ENCODE measurements at places on chromosomes 5 and 9.

GRCh38 chr5:855771-856530 is 5.2 kb upstream of the ZDHHC11 start:
- DNase-seq, result no peak

DNA sequence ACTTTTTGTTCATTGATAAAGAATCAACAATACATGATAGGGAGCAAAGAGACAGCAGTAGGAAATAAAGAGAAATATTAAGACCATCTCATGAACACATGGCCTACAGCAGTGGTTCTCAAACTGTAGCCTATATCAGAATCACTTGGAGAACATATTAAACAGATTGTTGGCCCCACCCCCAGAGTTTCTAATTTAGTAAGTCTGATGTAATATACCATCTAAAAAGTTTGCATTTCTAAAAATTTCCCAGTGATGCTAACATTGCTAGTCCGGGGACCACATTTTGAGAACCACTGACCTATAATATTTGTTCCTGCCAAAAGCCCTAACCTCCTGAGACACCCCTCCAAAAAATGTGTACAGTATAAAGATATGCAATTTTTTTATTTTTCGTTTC is 306.2 kb upstream of the NREP start:
- no peak for DNase-seq

DNA sequence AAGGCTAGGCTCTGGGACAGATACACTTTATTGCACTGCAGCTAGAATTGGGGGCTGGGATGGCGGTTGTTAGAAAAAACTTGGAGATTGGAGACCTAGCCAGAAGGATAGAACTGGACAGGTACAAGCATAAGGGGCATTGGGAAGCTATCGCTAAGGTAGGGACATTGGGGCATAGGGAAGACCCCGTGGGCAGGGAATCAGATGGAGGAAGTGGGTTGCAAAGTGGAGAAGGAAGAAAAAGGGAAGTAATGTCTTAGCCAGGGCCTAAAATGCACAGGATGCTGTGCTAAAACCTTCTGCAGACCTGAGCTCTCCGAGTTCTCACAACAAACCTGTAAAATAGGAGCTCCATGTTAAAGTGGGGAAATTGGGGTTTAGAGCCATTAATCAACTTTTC is 178.2 kb downstream of the ZDHHC21 start:
- DNase-seq, result no peak

DNA sequence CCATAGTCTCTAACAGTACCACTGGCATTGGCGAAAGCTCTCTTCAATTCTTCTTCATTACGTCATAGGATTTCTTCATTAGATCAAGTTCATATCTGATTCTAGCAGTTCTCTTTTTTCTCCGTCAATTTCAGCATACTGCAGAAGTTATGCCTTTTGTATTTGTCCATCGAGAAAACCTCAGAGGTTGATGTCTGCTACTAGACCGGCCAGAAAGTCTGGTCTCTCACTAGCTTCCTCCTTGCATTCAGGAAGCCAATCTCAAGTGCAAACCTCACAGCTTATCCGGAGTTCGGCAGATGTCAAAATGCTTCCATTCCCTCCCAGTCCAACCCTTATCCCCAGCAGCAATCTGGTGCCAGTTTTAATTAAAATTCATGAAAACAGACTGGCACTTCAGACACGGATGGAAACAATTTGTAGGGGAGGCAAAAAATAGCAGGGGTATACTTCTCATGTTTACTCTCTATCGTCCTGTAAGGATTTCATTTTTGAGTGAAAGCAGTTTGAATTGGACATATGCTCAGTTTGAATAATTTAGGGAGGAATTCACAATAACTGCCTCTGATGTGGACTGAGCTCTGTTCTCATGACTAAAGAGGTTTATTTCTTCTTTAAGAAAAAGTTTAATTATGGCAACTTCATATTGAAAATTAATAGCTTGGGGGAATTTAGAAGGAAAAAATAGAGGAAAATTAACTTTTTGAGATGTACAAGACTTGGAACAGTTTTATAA is 56.4 kb upstream of the TMC1 start:
- DNase-seq, result no peak

DNA sequence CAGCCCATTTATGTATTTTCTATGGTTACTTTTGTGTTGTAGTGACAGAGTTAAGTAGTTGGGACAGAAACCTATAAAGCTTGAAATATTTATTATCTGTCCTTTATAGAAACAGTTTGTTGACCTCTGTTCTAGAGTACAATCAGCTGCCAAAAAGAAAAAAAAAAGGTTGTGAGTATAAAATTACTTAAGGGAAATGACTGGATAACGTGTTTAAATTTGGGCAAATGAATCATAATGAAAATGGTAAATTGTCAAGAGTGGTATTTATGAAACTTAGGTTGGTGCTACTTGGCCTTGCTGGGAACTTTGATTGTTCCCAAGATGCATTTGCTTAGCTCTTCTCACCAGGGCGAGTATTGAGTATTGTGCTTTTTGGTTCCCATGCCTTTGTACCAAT is 70.2 kb upstream of the IL6ST start:
- DNase-seq, result no peak

- DNase-seq, result no peak
Measured at GRCh38 chr9:20473515-20474013, 148.7 kb downstream of the MLLT3 start.

GRCh38 chr5:141747152-141748141 is 65.4 kb upstream of the ARAP3 start:
- no peak for DNase-seq

GRCh38 chr5:55593115-55593472 is 58.3 kb upstream of the PLPP1 start:
- no peak for DNase-seq

GRCh38 chr5:143308731-143309130 is 94.8 kb downstream of the NR3C1 start:
- DNase-seq, result no peak

- DNase-seq, result no peak
Measured at GRCh38 chr5:64166201-64166959, 737 bp downstream of the RNF180 start.

GRCh38 chr5:53023969-53024368 is 34.8 kb downstream of the ITGA2 start:
- no peak for DNase-seq

- DNase-seq, result no peak
Measured at GRCh38 chr5:72125941-72126620, 18.8 kb downstream of the MAP1B start.

DNA sequence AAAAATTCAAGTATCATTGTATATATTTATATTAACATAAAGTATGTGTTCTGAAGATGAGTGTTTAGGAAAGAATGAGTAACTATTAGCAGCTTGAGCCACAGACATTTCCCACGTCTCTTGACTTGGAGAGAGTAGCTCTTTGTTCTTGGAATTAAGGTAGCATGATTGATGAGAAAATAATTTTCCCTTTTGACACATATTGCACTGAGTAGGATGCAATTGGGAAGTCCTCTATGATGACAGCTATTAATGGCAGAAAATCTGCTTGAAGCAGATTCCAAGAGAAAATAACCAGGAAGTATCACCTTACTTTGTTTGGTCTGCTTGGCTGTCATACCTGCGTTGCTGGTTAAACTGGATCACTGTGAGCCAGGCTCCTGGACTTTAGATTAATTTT is 204.8 kb downstream of the TLE4 start:
- DNase-seq, result no peak

- no peak for DNase-seq
Measured at GRCh38 chr5:79875230-79875629, 115.8 kb downstream of the MTX3 start.

DNA sequence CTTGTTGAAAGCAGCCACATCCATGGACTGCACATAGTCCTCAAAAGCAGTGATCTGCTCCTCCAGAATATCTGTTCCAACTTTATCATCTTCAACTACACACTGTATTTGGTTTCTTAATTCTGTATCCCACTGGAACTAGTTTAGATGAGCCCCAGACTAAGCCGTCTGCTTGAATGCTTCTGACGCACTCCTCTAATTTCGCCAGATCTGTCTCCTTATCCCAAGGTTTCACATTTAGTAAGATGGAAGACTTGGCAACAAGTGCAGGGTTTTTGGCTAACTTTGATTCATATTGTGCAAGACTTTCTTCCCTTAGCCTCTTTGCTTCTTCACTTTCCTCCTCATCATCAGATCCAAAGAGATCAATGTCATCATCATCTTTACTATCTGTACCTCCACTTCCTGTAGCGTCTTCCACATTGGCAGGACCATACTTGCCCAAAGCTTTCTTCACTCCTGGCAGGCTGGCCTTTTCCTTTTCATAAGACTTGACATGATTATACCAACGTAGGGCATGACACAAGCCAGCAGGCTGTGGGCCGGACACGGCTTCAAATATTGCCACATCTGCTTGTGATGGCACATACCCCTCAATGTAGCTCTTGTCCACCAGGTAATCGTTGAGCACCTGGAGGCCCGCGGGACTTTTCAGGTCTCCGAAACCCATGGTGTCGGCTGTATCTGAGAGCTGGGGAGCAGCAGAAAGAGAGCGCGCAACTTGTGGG is 56.2 kb upstream of the PIK3R1 start:
- DNase-seq, result no peak

DNA sequence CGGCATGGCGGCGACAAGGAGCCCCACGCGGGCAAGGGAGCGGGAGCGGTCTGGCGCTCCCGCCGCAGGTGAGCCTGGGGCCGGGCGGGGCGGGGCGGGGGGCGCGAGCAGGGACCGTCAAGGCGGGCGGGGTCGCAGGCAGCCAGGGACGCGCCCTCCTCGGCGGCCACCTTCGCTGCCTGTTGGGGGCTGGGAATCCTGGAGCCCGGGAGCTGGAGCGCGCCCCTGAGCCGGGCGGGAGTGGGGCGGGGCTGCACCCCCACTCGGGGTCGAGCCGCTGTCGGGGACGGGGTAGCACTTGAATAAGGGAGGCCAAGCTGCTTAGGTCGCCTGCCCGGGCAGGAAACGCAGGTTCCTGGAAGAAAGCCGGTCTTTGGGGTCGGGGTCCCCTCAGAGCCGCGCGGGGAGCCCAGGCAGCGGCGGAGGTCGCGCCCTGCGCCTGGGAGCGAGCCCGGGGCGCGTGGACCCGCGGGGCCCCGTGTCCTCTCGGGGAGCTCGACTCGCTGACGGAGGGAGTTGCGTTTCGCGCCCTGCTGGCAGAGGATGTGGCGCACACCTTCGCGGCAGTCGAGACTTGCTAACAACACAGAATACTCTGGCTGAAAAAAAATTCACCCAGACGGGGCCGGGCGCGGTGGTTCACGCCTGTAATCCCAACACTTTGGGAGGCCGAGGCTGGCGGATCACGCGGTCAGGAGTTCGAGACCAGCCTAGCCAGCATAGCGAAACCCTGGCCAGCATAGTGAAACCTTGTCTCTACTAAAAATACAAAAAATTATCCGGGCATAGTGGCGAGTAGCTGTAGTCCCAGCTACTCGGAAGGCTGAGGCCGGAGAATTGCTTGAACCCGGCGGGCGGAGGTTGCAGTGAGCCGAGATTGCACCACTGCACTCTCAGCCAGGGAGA is 552 bp downstream of the OTULINL start:
- DNase-seq, result no peak

DNA sequence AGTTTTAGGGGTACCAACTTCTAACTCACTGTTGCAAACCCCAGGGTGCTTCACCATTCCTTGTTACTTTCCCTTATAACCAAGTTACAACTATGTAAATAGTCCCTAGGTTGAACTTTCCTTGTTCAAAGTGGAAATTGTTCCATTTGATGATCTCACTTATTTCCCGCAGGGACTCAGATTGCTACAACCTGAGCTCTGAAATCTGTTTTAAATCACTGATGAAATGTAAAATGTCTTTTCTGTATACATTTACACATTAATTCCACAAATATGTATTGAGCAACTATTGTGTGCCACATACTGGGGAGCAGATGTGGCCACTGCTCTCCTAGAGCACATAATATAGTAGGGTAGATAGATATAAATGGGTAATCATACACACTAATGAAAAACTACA is 69.1 kb upstream of the TARS1 start:
- DNase-seq, result no peak

- DNase-seq, result no peak
Measured at GRCh38 chr5:151483176-151483575, 35.8 kb downstream of the SLC36A1 start.

DNA sequence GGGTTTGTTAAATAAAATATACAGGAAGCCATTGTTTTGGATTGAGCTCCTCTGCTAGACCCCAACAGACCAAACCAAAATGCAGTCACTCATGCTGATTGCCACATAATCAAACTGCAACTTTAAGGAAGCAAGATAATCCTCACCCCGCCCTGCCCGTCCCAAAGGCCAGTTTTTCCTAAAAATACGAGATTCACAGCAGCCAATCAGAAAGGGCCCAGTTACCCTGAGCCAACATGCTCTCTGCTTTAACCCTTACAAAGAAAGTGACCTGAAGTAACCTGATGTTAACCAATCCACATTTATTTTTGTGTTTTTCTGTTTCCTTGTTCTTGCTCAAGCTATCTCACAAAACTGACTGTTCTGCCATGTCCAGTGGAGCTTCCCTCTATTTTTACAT is 21.5 kb upstream of the RNF20 start:
- no peak for DNase-seq

- no peak for DNase-seq
Measured at GRCh38 chr9:31519011-31519410, 865.4 kb upstream of the ACO1 start.

DNA sequence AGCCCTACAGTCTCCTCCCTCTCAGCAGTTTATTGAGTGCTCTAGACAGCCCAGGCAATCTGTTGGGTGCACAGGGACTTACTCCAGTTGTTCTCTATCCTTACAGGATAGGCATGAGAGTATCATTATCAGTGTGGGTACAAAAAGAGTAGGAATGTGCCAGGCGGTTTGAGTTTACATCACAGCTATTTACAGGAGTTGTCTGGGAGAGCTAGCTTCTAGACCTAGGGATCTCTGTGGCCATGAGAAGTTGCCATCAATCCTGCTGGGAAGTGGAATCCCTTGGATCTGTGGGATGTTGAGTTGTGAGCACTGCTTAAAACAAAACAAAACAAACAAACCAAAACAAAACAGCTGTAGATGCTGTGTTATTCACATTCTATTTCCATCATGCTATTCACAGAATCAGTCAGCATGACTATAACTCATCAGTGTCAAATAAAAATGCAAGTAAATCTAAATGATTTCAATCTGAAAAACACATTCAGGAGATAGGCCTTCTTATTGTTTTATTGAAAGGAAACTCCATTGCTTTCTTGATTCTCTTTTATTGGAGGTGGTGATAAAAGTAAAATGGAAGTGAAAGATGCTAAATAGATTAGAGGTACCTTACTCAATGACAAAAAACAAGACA is 552.4 kb upstream of the ZNF608 start:
- DNase-seq, result no peak
